ENCODE measurements at places on chromosomes 1 and 21.

- DNase-seq: no peak
Observed at GRCh38 chr21:26572076-26572701, 897 bp downstream of the CYYR1 start.

DNA sequence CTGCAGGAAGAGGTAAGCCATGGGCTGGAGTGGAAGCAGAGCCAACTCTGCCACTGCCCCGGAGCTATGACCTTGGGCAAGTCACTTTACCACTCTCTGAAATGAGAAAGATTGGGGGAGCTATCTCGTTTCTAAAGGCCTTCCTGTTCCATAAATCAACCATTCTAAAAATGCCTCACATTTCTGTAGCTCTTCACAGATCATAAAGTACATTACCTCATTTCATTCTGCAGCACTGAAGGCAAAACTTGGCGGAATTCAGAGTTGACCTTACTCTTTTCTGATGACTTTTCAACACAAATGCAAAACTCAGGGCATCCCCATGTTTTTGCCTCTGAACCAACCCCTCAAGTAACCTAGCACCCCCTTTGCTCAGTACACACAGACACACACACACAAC is 404.0 kb upstream of the NFIA start:
- DNase-seq: no peak

GRCh38 chr1:40939320-40940059 is 40.0 kb upstream of the CTPS1 start:
- no peak for DNase-seq

DNA sequence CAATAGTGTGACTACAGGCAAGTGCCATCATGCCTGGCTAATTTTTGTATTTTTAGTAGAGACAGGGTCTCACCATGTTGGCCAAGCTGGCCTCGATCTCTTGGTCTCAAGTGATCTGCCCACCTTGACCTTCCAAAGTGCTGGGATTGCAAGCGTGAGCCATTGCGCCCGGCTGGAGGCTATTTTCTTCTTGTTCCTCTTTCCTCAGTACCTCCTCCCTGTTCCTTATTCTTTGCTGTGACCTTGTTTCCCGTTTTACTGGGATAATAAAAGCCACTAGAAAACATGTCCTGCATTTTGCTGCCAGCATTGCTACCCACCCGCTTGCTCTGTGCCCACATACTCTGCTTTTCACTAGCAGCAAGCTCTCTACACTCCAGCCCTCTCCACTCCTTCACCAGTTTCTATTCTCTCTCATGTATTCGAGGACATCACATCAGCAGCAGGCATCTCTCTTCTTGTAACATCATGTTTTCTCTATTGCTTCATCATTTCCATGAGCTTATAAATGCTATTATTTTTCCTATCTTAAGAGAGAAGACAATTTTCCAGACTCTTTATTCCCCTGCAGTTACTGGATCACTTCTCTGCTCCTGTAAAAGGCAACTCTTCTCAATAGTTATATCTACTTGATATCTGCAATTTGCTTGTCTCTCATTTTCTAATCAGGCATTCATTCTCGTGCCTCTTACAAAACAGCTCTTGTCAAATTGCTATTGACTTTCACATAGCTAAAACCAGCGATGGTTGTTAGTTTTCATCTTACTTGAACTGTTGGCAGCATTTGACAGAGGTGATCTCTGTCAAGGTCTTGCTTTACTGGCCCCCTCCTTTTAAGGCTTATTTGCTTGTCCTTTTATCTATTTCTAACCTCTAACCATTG is 34.5 kb upstream of the C21orf91 start:
- DNase-seq: no peak

- no peak for DNase-seq
Observed at GRCh38 chr1:184724843-184725242, 29.8 kb downstream of the EDEM3 start.

DNA sequence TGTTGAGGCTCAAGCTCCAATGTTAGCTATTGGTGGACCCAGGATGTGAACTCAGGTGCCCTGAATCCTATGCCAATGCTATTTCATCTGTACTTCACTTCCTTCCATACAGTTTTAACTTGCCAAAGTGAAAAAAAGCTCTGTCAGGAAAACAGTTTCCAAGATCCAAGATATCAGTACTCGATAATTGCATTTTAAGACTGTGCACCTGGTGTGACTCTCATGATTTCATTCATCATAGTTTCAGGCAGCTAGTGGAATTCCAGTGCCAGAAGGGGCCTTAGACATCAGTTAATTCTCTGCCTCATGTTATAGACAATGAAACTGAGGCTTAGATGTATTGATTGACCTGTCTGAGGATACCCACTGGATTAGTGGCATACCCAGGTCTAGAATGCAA is 26.5 kb upstream of the LEPR start:
- no peak for DNase-seq

- DNase-seq: no peak
Observed at GRCh38 chr1:19402031-19402813, 83.1 kb downstream of the CAPZB start.

DNA sequence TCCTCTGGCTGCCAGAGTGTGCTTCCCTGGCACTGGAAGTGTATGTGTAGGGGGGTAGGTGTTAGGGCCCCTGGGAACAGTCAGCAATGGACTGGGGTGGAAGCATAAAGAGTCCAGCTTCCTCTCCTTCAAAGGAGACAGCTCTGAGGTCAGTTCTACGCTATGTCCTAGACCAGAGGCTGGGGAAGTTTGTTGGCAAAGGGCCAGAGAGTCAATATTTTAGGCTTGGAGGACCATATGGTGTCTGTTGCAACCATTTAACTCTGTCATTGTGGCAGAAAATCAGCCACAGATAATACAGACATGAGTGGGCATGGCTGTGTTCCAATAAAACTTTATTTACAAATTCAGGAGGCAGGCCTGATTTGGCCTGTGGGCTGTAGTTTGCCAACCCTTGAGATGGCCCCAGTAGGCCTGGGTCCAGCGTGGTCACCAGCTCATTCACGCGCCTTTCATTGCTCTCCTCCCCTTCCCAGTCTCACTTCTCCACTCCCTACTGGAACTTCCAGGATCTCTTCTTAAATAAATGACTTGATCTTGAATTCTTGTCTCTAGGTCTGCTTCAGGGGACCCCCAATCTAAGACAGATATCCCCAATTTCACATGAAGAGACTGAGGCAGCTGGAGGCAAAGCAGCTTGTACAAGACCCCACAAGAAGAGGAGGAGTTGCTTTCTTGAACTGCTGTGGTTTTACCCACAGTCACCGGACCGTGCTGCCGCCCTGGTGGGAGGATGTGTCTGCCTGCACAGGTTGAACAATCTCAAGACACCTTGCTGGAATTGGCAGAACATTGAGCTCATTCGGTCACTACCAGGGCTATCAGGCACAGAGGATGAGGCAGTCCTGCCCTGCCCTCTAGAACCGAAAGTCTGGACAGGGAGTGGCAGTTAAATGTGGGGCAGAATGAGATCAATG is 162.4 kb upstream of the POU3F1 start:
- peak; percentile 36 for DNase-seq

GRCh38 chr1:48049823-48050535 is 52.8 kb upstream of the TRABD2B start:
- no peak for DNase-seq

DNA sequence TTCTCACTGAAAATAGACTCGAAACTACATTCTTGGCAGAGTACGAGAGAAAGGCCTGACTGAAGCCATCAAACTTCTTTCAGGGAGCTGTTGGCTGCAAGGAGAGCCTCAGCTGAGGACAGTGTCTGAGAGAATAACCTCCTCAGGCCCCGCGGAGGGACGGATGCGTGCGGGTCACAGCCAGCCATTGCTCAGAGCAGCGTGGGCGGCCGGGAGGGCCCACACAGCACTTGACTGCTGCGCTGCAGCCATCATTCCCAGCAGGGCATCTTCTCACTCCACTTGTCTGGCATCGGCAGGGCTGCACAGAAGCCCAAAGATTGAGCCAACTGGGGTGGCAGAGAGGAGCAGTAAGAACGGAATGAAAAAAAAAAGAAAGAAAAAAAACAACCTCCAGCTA is 113.5 kb downstream of the XCL2 start:
- no peak for DNase-seq

- DNase-seq: no peak
Observed at GRCh38 chr1:40673452-40673851, 8.0 kb upstream of the RIMS3 start.

- no peak for DNase-seq
Observed at GRCh38 chr1:206792939-206793607, 20.8 kb upstream of the IL10 start.

DNA sequence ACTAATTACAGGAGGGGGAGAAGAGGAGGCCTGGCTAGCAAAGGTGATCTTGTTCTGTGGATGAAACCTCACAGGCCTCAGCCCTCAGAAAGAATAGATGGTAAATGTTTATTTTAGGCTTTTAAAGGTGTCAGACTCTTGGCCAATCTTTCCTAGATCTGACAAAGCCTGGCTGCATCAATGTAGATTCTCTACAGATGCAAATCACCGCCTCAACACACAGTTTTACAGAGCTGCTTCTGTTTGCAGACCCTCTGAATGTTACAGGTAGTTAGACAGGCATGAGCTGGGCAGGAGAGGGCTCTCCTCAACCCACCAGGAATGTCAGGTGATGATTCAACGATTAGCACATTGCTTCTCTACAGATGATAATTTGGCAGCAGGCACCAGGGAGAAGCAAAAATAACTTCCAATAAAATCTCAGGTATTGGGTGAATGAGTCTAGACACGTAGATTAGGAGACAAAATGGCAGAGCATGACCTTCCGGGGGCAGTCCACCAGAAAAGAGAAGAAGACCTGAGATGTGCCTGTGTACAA is 105.4 kb upstream of the VANGL1 start:
- no peak for DNase-seq

DNA sequence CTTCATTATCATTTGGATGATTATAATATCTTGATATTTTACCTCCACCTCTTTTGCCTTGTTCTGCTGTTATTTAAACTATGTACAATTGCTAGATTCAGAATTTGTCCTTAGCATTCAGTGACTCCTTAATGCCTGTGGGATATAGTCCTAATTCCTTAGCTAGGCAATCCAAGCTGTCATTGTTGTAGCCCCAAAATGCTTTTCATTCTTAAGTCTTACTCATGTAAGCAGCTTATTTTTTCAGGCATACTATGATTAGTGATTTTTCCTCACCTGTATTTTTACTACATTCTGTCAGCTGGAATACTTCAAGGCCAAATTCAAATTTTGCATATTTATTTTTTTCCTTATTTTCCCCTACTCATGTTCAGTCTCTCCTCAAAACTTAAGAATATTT is 13.4 kb downstream of the PKN2 start:
- no peak for DNase-seq

- no peak for DNase-seq
Observed at GRCh38 chr21:33286600-33287456, 20.7 kb downstream of the IL10RB start.

DNA sequence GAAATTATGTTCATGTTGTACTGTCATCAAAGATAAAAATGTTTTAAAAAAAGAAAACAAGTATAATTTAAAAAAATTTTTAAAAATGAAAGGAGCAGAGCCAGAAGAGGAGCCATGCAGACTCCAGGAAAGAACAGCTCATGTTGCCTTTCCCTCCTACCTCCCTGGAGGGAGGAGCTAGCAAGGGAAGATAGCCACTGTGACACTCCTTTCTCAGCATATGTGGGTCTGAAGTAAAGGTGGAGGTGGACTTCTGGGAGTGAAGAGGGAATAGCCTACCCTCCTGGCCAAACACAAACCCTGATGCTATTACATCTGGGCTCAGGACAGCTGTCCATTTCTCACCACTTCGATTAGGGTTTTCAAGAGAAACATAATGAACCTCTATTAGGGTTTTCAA is 54.2 kb downstream of the SLC2A1 start:
- no peak for DNase-seq

DNA sequence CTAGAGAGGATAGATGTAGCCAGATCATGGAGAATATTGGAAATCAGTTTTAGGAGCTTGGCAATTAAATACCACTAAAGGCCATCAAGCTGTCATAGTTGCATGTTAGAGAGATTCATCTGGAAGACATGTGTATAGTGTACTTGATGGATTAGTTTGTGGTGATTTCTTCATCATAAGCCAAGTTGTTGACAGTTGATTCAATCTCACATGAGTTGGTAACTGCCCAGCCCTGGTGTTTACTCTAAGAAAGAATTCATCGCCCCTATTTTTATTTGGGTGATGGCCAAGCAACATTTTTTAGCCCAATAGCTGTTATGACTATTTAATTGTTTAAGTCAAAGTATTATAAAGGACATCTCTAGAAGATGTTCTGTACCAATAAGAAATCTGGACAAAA is 737.6 kb downstream of the PLA2G4A start:
- no peak for DNase-seq

DNA sequence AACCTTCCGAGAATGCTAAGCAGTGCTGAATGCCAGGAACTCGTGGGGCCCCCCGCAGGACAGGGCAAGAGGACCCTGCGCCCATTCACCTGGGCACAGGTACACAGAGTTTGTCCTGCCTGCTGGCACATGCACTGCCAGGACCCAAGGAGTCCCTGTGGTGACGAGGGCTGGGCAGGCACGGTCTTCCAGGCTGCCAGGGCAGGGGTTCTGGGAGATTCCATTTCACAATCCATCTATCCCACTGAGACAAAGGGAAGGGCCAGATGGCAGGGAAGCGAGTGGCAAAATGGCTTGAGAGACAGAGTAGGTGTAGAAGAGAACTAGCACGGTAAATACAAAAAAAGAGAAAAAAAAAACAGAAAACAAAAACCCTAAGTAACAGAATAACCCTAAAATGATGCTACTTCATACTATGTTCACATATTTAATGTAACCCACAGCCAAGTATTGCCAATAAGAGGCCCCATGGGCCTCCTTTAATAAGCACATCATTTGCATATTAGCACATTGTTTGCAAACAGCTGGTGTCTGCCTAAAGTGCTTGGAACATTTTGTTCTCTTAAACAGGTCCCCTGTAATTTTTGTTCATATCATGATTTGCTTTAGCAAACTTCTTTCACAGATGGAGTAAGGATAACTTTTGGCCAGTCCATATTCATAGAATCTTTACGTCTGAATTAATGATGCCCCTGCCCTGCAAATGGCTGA is 83.8 kb downstream of the STUM start:
- DNase-seq: no peak

DNA sequence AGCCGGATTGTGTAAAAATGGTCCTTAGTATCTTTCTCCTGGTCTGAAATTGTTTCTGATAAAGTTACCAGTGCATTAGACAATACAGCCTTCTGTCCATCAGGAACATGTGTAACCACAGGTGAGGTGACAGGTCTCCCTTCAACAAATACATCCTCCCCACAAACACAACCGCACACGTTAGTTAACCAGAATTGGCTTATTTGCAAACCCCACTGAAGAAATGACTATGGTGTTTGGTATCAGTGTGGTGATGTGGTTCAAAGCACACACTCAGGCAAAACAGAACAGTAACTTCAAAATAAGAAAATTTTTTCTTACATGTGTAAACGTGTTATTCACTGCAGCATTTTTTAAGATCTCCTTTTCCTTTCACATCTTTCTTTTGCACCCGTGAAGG is 517.2 kb upstream of the NR5A2 start:
- DNase-seq: no peak

- DNase-seq: no peak
Observed at GRCh38 chr1:39087435-39087834, 61.3 kb downstream of the NDUFS5 start.

- DNase-seq: no peak
Observed at GRCh38 chr1:219126377-219126776, 47.3 kb upstream of the LYPLAL1 start.

Data from NCI-H1694 (cell line).